ENCODE measurements at places on chromosomes 12 and 14.

DNA sequence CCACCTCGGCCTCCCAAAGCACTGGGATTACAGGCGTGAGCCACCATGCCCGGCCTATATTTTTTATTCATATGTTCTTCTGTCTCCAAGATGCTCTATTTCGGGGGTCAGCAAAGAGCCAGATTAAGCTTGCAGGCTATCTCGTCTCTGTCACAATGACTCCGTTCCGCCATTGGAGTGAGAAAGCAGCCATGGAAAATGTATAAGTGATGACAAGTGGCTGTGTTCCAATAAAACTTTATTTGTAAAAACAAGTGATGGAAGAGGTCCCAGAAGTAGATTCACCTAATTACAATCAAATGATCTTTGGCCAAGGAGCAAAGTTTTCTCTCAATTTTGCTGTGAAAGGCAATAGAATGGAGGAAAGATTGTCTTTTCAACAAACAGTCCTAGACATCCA lies 342.6 kb downstream of the MED13L start:
- DNase-seq = no peak

DNA sequence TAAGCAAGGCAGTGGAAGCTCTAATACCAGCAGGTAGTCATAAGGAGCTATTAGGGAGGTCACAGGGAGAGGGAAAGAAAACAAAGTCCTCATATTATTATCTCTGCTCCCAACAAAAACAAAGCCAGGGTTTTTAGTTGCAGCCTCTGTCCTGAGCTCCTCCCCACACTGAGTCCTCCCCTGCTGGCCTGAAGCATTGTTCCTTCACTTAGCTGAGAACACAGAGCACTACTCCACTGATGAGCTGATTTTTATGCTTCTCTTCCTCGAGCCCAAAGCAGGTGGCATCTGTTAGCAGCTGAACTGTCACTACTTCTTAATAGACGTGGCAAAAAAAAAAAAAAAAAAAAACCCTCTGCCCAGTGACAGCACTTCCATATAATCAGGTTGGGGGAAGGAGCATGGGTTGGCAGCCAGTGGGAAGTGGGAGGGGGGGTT lies 10.5 kb upstream of the STAC3 start:
- DNase-seq = no peak

DNA sequence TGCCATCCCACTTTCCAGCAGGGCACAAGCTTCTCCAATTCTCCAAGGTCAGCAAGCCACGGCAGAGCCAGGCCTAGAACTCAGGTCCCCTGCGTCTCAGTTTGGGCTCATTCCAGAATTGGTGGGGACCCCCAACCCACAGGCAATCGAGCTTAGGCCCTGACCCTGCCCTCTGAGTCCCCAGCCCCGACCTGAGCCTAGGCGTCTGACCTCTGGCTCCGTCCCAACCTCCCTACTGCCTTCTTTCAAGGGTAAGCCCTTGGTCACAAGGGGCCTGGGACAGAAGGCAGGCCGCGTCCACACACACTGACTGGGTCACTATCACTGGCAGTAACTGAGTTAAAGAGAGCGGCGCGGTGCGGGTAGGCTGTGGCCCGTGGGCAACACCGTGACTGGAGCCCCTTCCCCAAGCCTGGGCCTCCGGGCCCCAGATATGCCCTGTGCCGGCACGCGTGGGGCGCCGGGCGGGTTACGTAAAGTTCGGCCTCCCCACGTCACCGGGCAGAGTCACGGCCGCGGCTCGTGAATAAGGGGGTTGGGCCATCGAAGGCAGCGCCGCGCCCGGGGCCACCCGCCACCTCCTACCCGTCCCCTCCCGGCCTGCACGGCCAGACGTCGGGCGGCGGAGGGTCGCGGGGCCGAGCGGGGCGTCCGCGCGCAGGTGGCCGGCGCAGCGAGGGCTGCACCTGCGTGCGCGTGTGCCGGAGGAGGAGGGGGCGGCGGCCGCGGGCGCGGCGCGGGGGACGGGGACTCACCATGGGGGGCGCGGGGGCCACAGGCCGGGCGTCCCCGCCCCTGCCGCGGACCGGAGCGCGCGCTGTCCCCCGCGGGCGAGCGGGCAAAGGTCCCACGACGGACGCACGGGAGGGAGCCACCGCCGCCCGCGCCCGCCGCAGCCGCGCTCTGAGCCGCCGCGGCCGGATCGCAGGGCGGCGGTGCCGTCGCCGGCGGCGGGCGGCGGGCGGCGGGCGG lies 516 bp downstream of the ANKRD9 start:
- peak; percentile 20 for DNase-seq

GRCh38 chr12:121001841-121002483 lies 14.3 kb downstream of the C12orf43 start:
- DNase-seq = no peak

- no peak for DNase-seq
Observed at GRCh38 chr14:27587103-27587502, 989.3 kb upstream of the NOVA1 start.

GRCh38 chr14:106436310-106436905 lies 910.0 kb downstream of the TMEM121 start:
- peak; percentile 64 for DNase-seq

DNA sequence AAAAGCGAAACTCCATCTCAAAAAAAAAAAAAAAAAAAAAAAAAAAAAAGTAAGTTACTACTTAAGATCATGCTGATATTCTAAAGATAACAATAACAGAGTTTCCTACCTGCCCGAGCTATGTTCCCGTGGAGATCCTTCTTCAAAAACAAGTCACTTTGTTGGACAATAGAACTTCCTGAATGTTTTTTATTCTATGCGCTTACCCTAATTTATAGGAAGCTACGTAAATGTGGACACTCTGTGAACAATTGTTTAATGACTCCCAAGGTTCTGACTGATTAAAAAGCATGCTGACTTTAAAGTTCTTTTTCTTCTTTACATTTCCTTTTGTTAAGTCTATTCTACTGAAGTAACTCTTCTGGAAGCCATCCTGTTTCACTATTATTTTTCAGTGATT lies 52.5 kb downstream of the FGD4 start:
- DNase-seq = no peak

- DNase-seq = no peak
Observed at GRCh38 chr12:29425722-29426121, 44.8 kb upstream of the ERGIC2 start.

DNA sequence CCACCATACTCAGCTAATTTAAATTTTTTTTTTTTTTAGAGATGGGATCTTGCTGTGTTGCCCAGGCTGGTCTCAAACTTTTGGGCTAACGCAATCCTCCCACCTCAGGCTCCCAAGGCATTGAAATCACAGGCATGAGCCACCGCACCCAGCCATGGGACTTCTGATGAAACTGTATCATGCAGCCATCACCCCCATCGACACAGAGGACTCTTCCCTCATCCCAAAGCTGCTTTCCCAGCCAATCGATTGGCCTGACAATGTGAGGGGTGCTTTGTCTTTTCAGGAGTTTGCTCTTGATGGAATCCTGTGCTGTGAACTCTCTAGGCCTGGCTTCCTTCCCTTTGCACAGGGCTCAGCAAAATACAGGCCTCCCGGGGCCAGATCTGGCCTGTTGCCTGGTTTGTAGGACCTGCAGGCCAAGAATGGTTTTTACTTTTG lies 59.6 kb upstream of the NCOR2 start:
- DNase-seq = no peak

GRCh38 chr12:42145197-42145549 lies 499 bp upstream of the GXYLT1 start:
- DNase-seq = no peak

GRCh38 chr14:22047115-22047514 lies 373.5 kb upstream of the OR4E1 start:
- DNase-seq = peak; percentile 23

DNA sequence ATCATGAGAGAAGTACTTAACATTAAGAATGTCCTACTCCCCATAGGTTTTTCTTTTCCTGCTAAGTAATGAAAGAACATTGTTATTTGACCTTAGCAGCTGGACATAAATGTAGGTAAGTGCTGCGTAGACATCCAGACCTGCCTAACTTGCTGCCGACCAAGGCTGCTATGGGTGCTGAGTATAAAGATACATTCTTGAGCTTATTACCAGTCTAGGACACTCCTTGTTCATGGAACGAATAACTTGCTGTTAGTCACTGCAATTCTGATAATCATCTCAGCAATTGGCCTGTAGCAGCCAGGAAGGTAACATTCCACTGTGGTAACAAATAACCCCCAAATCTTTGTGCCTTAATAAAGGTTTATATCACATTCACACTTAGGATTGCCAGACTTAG lies 478.1 kb downstream of the VRK1 start:
- no peak for DNase-seq

GRCh38 chr12:96466939-96467751 lies 22.2 kb upstream of the CFAP54 start:
- DNase-seq = no peak

DNA sequence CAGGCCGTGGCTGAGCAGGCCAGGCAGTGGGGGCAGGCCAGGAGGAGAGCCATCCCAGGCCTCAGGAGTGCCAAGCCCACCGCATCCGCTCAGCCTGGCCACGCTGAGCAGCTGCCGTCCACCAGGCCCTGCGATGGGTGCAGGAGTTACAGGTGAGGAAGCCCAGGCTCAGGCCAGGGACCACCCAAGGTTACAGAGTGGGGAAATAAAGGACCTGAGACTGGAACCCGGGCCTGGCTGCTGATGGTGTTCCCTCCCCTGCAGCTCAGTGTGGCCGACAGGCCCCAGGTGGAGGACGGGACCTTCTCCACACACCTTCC lies 49.0 kb upstream of the DIO3 start:
- DNase-seq = no peak

DNA sequence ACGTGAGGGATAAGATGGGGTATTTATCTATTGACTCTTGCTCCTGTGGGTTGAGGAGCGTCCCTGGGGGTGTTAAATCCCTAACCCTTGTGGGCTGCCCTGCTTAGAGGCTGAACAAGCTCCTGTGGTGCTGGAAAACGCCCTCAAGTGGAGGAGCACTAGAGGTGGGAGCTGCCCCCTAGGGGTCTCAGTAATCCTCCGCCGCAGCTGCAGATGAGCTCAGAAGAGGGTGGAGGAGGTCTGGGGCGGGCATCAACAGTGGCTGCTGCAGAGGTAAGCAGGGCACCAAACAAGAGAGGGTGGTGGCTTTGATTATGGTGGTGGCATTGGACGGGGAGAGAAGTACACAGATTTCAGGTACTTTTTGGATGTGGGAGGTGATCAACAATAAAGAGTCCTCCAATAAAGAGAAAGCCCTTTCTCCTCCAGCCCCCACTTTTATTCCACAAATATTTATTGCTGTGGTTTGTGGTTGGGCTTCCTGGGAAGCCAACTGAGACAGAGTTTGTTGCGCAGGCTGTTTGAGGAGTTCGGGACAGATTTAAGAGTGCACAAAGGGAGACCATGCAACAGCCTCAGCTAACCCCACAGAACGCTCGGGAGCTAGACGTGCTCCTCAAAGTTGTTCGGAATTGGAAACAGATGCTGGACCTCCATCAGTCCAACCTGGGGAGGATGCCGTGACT lies 179.9 kb downstream of the ADCK1 start:
- DNase-seq = no peak

GRCh38 chr14:75341620-75342019 lies 63.0 kb downstream of the FOS start:
- no peak for DNase-seq

Data from NCI-H460 (cell line).